ENCODE measurements at places on chromosomes 7 and 10. TPM values are rescaled to one million over a fixed set of nuclear protein-coding genes. Genes with fewer than 3 reads are reported as not detected.
A peak's percentile ranks its signal among the peaks of the same experiment; 100 is the strongest.

DNA sequence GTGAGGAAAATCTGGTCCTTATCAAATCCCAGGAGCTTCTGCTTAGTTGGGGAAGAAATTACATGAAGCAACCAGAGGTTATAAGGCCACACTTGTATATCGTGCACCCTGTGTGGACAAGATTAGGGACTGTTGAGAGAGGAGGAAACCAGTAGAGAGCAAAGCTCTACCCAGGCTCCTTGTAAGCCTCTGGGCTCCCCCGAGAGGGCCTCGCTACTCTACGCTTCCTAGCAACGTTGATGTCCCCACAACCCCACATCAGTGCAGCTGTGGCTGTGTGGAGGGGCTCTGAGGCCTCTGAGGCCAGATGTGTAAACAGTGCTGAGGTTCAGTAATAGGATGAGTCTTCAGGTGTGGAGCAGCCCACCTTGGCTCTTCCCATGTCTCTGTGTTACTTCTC lies 16.0 kb downstream of the HIF1AN start:
- no peak for DNase-seq
- no peaks in the 10 kb centered on the region for H3K36me3 ChIP-seq
- H3K4me1 ChIP-seq, result no peaks in the 10 kb centered on the region
- H3K27ac ChIP-seq, result no peak overlapping the region
- no peaks in the 10 kb centered on the region for H3K27me3 ChIP-seq
- no peak overlapping the region for H3K4me3 ChIP-seq

GRCh38 chr10:123241391-123242141 lies 87.4 kb downstream of the BUB3 start:
- no peak for DNase-seq
- no peaks in the 10 kb centered on the region for H3K36me3 ChIP-seq
- no peaks in the 10 kb centered on the region for H3K27me3 ChIP-seq

GRCh38 chr7:146131701-146132100 lies 15.1 kb downstream of the CNTNAP2 start:
- no peak overlapping the region for H3K4me3 ChIP-seq
- no peak overlapping the region for H3K27ac ChIP-seq

- H3K27ac ChIP-seq, result no peak overlapping the region
- no peak overlapping the region for H3K4me3 ChIP-seq
- no peaks in the 10 kb centered on the region for H3K27me3 ChIP-seq
- no peaks in the 10 kb centered on the region for H3K4me1 ChIP-seq
Measured at GRCh38 chr10:76984559-76985443, 652.8 kb downstream of the KCNMA1 start.

- H3K27me3 ChIP-seq, result peaks cover 7% of the 10 kb centered on the region
- peak overlapping the region; percentile 43 for H3K4me3 ChIP-seq
- H3K27ac ChIP-seq, result no peak overlapping the region
- H3K4me1 ChIP-seq, result peaks cover 13% of the 10 kb centered on the region
- H3K36me3 ChIP-seq, result no peaks in the 10 kb centered on the region
Measured at GRCh38 chr10:84540022-84540616, 211.7 kb downstream of the CCSER2 start.

- no peaks in the 10 kb centered on the region for H3K4me1 ChIP-seq
- DNase-seq, result no peak
- peak overlapping the region; percentile 80 for H3K27ac ChIP-seq
- H3K4me3 ChIP-seq, result no peak overlapping the region
- H3K36me3 ChIP-seq, result no peaks in the 10 kb centered on the region
Measured at GRCh38 chr7:47636433-47637175, 54.7 kb upstream of the TNS3 start.

DNA sequence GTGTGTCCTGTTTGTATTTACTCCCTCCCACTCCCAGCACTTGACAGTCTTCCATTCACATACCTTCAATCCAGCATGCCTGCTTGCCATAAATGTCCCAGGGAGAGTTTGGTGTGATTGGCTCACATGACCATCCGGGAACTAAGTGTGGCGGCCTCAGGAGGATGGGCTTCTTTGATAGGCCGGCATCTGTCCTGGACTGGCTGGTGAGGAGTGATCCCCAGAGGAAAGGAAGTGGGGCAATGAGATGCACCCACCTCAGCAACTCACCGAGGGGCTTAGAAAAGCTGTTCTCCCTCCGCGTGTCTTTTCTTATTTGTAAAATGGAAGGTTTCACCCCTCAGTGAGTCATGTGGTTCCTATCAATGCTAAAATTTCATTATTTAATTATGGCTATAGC lies 14.9 kb upstream of the EBF3 start:
- H3K27me3 ChIP-seq, result peaks cover 29% of the 10 kb centered on the region
- no peaks in the 10 kb centered on the region for H3K36me3 ChIP-seq
- no peaks in the 10 kb centered on the region for H3K4me1 ChIP-seq
- H3K4me3 ChIP-seq, result no peak overlapping the region
- no peak for DNase-seq
- H3K27ac ChIP-seq, result no peak overlapping the region

GRCh38 chr7:81210137-81211064 lies 291.6 kb upstream of the SEMA3C start:
- no peak overlapping the region for H3K27ac ChIP-seq
- no peaks in the 10 kb centered on the region for H3K27me3 ChIP-seq
- no peaks in the 10 kb centered on the region for H3K36me3 ChIP-seq
- no peaks in the 10 kb centered on the region for H3K4me1 ChIP-seq

DNA sequence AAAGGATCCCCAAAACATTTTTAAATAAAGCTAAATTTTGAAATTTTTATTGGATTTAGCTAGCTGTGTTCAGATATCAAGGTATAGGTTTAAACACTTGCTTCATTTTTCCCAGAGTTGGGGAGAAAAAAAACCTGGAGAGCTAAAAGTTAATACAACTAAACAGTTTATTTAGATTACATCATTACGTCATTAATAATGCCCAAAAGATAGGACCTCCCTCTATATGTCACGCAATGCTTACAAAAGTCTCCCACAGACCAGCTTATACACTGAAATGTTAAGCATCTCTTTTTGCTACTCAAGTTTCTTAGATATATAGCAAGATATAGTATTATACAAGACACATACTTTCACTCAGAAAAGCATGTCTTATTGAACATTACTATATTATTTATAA lies 160.0 kb upstream of the SEMA3E start:
- no peak overlapping the region for H3K4me3 ChIP-seq
- no peaks in the 10 kb centered on the region for H3K27me3 ChIP-seq
- H3K27ac ChIP-seq, result no peak overlapping the region

DNA sequence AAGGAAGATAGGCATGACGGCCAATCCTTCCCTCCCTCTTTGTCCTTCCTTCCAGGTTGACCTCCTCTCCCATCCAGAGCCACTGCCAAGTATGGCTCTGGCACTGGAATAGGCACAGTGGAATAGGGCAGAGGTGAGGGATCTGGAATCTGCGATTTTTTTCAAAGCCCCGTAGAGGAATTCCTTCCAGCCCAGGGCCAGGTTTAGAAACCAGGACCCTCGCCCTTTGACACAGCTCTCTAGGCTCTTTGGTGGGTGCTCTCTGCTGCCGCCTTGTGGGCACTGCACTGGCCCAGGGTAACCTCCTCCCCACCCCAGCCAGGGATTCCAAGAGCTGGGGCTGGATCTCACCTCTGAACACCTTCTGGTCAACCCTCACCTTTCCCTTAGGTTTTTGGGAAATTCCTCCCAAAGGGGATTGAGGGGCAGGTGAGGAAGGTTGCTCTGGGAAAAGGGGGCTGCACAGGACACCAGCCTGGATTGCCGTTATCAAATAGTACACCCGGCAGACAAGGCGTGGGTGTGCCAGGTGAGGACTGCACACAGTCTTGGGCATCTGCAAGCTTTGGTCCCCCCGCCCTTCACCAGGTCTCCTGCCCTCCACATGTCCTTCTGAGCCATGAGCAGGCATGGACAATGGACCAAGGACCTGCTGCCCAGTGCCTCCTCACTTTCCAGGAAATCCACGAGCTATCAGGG lies 22.8 kb downstream of the C10orf105 start:
- H3K4me1 ChIP-seq, result no peaks in the 10 kb centered on the region
- no peak for DNase-seq
- H3K27ac ChIP-seq, result no peak overlapping the region

- H3K36me3 ChIP-seq, result no peaks in the 10 kb centered on the region
- H3K4me1 ChIP-seq, result no peaks in the 10 kb centered on the region
- no peak overlapping the region for H3K27ac ChIP-seq
- H3K27me3 ChIP-seq, result no peaks in the 10 kb centered on the region
- no peak for DNase-seq
- H3K4me3 ChIP-seq, result no peak overlapping the region
Measured at GRCh38 chr7:112889268-112889667, 99.1 kb upstream of the TMEM168 start.

- no peaks in the 10 kb centered on the region for H3K27me3 ChIP-seq
- H3K4me3 ChIP-seq, result peak overlapping the region; percentile 87
- no peak overlapping the region for H3K27ac ChIP-seq
- no peaks in the 10 kb centered on the region for H3K36me3 ChIP-seq
- H3K4me1 ChIP-seq, result no peaks in the 10 kb centered on the region
Measured at GRCh38 chr10:8048281-8049008, 6.0 kb upstream of the GATA3 start.

GRCh38 chr7:158834878-158835784 lies 5.8 kb upstream of the ESYT2 start:
- H3K36me3 ChIP-seq, result no peaks in the 10 kb centered on the region
- H3K4me1 ChIP-seq, result no peaks in the 10 kb centered on the region
- H3K27ac ChIP-seq, result no peak overlapping the region
- no peaks in the 10 kb centered on the region for H3K27me3 ChIP-seq
- no peak overlapping the region for H3K4me3 ChIP-seq

DNA sequence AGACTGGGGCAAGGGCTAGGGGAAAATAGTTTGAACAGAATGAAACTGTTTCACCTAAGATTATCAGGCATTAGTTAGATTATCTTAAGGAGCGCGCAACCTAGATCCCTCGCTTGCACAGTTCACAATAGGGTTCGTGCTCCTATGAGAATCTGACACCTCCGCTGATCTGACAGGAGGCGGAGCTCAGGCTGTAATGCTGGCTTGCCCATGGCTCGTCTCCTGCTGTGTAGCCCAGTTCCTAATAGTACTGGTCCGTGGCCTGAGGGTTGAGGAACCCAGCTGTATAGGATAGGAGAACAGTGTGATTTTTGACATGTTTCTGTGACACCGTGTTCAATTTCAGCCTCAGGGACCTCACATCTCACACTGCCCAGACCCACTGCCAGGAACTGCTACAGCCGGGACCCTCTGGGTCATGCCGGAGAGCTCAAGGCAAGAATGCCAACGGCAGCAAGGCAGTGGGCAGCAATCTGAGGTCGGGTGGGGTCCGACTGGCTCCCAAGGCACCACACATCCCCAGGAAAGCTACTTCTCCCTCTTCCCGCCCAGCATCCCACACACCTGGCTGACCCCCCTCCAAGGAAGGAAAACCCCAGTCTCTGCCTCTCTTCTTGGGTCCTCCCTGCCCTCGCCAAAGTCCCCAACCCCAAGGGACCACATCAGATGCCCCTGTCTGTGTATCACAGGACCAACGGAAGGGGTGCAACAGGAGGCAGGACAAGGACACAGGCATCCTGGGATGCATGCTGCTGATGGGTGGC lies 31.7 kb downstream of the CAMK2B start:
- DNase-seq, result peak; percentile 8
- no peak overlapping the region for H3K4me3 ChIP-seq
- H3K27ac ChIP-seq, result no peak overlapping the region
- no peaks in the 10 kb centered on the region for H3K27me3 ChIP-seq
- no peaks in the 10 kb centered on the region for H3K4me1 ChIP-seq
- H3K36me3 ChIP-seq, result no peaks in the 10 kb centered on the region

DNA sequence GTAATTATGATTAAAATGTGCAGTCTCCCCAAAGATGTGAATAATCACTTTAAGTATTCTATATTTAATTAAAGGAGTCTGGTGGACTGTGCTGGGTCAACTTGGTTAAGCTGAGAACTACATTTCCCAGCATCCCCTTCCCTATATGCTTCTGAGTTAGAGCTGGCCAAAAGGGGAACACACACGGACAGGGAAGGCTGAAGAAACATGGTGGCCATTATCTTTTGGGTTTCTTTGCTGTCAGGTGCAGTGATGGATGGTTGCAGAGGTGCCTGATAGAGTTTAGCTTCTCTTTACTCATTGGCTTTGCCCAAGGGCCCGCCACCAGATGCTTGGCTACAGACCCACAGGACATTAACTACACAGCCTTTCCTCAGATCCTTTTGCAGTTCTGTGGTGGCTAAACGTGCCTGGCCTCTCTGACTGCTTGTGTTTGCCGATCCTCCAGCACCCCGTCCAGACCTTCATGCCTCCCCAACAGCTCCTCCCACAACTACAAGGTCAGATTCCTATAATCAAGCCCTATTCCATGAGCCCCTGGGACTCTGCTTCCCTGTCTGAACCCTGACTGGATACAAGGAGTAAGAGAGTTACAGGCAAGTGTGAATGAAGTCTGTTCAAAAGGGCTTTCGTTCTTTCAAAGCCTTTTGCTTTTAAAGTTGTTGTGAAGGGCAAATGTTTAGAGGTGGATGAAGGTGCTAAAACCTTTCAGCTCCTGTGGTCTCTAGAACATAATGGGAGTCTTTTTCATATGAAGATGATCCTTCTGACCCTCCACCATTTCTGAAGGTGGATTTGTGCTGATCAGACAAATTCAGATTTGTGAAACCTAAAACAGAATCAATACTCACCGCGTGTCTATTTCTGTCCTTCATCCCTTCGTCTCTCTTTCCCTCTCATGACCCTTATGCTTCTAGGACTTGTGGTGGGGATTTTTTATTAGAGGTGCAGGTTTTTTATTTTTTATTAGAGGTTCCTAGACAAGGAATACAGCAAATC lies 21.5 kb downstream of the BUB3 start:
- H3K4me3 ChIP-seq, result no peak overlapping the region
- no peaks in the 10 kb centered on the region for H3K27me3 ChIP-seq
- H3K27ac ChIP-seq, result no peak overlapping the region
- H3K4me1 ChIP-seq, result no peaks in the 10 kb centered on the region
- H3K36me3 ChIP-seq, result no peaks in the 10 kb centered on the region

- no peaks in the 10 kb centered on the region for H3K27me3 ChIP-seq
- DNase-seq, result no peak
- no peak overlapping the region for H3K4me3 ChIP-seq
- H3K36me3 ChIP-seq, result peaks cover under 1% of the 10 kb centered on the region
- H3K4me1 ChIP-seq, result no peaks in the 10 kb centered on the region
Measured at GRCh38 chr10:72122221-72122620, 33.9 kb upstream of the SPOCK2 start.

AKR1D1 gene
- not detected for total RNA-seq

WNT2 gene
- 2.0 TPM for total RNA-seq

PILRA gene
- total RNA-seq, result 4.3 TPM

VKORC1L1 gene
- 21.1 TPM for total RNA-seq

DNAJC2 gene
- total RNA-seq, result 21.3 TPM

ATRNL1 gene
- total RNA-seq, result 0.16 TPM

LIPJ gene
- 0.33 TPM for total RNA-seq

POLR2J2 gene
- 1.6 TPM for total RNA-seq

OR2A5 gene
- total RNA-seq, result not detected

Measured in breast epithelium (tissue), 4 donors.